ENCODE measurements at places on chromosomes 5 and 9.

GRCh38 chr5:141529002-141529401, 40.1 kb downstream of the PCDHGC5 start:
- no peak for DNase-seq

GRCh38 chr5:117118499-117118898, 543.9 kb upstream of the SEMA6A start:
- no peak for DNase-seq

- no peak for DNase-seq
Measured at GRCh38 chr5:10427201-10427600, 14.5 kb upstream of the ROPN1L start.

DNA sequence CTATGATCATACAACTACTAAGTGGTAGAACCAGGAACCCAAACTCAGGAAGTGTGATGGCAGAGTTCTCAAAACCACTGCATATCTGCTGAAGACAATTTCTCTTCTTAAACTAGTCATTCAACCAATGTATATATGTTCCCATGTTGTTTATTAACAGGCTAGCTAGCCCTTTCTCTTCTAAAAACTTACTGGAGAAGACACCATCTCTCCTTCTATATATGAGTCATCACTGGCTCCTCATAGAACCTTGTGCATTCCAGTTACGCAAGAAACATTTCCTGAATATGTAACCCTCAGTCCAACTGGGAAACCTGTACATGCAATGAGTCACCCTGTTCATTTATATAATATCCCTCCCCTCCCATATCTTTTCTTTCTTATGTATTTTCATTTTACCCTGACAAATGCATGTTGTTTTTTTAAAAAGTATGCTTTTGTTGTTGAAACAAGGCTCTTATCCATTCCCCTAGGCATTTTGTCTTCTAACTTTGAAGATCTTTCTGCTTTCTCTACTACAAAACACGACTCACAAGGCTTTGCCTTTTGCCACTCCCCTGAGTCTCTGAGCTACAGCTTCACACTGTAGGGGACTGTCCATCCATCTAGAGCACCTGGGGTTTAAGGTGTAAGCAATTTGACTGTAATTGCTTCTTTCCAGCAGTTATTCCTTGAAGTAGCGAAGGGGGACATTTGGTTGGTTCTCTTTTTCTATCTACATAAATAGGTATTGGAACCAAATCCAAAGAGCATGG, 119.5 kb downstream of the ANXA1 start:
- DNase-seq = no peak

GRCh38 chr9:137235424-137236237, 4.9 kb downstream of the SLC34A3 start:
- no peak for DNase-seq

DNA sequence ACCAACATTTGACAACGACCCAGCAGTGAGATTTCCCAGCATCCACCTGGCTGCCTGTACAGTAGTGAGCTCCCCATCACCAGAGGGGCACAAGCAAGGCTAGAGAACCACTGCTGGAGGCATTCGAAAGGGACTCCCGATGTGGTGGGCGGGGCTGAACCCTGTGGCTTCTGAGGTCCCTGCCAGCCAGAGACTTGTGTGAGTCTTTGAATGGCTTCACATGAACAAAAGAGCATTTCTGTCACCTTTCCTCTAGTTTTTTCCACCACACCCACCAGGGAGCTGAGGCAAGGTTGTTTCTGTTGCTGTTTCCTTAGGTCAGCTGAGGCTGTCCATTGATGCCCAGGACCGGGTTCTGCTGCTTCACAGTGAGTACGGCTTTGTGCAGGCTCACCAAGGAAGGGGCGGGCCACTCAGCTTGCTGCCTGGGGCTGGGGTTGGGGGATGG, 15.7 kb downstream of the RGS3 start:
- no peak for DNase-seq

- no peak for DNase-seq
Measured at GRCh38 chr5:79929095-79929494, 62.0 kb downstream of the MTX3 start.

DNA sequence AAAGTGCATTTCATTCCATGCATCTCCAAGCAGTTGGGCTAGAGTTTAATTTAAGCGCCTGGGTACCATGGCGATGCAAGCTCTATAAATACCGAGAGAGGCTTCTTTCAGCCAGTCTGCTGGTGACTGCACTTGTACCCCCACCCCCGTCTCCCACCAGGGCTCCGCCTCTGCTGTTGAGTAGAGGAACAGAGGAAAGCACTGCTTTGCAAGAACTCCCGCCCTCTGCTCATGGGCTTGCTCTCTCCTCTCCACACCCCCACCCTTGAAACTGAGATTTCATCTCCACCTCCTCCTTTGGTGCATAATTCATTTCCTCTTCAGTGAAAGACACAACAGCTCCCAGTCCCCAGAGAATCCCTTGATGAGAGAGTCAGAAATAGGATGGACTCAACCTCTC, 5.1 kb upstream of the WWC1 start:
- no peak for DNase-seq

DNA sequence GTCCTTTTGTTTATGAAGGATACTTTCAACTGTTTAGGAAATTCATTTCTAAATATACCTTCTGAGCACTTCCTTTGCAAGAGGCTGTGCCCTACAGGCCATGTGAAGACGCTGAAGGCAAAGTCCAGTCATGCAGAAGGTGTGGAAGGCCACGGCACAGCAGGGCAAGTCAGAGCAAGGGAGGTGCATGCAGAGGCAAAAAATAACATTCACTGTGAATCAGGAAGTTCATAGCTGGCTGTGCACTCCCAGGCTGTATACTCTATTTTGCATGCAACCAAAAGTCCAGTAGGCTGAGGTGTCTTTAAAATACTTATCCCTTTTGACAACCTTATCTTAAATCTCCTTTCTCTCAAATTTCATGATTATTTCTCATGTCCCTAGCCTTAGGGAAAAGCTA, 50.3 kb downstream of the GNAQ start:
- peak; percentile 44 for DNase-seq

DNA sequence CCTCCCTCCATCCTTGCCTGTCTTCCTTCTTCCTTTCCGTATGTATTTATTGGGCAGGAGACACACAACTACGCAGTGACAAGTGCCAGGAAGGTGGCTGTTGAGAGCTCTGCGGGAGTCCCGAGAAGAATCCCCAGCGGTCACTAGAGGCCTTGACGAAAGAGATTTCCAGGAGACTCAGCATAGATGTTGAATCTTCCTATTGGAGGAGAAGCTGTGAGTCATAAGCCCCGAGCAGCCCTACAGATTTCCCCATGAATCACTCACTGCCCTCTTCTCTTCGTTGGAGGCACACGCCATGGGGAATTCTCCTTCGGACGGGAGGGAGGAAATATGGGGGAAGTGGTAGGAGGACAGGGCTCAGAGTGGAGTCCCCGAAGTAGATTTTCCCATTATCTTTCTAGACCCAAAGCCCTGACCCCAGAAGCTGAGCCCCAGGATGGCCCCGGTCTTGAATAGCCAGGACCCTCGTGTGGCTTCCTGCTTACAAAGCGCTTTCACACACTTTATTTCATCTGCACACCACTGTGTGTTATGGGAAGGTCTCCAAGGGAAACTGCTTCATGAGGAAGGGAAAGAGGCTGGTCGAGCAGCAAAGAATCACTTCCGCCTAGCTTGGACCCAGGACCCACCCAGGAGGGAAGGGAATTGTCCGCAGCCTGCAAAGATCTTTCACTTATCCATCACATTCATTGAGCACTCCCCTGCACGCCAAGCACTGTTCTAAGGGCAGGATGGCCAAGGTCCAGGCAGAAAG, 12.7 kb downstream of the DUSP1 start:
- DNase-seq = no peak

- no peak for DNase-seq
Measured at GRCh38 chr9:95336281-95336680, 18.8 kb upstream of the FANCC start.

GRCh38 chr9:87868635-87869034, 14.0 kb upstream of the SPATA31E1 start:
- no peak for DNase-seq

- DNase-seq = no peak
Measured at GRCh38 chr5:81554647-81555046, 160.7 kb upstream of the ACOT12 start.

DNA sequence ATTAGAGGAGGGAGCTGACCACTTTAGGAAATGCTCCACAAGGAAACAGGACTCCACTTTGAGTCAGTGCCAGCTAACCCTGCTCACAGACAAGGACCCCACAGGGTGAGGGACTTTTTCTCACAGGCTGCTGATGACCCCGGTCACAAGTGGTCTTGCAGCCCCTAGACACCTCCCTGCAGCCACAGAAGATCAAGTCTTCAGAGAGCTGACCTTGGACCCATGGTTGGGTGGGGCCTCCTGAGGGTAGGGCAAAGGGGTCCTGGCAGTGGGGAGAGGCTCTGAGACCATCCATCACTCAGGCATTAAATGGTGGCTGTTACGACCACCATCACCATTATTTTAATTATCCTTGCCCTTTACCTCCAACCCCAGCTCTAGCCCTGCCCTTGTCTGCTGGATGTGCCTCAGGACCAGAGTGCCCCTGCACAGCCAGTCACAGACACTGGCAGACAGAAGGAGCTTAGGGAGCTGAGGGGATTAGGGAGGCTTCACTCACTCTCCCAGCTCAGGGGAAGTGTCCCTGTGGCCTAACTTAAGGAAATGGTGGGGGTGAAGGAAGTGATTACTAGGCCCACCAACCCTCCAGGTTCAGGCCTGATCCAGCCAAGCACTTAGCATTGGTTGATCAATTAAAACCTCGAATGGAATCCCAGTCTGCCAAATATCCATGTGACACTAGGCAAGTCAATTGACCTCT, 1.6 kb downstream of the ACSL6 start:
- DNase-seq = no peak

DNA sequence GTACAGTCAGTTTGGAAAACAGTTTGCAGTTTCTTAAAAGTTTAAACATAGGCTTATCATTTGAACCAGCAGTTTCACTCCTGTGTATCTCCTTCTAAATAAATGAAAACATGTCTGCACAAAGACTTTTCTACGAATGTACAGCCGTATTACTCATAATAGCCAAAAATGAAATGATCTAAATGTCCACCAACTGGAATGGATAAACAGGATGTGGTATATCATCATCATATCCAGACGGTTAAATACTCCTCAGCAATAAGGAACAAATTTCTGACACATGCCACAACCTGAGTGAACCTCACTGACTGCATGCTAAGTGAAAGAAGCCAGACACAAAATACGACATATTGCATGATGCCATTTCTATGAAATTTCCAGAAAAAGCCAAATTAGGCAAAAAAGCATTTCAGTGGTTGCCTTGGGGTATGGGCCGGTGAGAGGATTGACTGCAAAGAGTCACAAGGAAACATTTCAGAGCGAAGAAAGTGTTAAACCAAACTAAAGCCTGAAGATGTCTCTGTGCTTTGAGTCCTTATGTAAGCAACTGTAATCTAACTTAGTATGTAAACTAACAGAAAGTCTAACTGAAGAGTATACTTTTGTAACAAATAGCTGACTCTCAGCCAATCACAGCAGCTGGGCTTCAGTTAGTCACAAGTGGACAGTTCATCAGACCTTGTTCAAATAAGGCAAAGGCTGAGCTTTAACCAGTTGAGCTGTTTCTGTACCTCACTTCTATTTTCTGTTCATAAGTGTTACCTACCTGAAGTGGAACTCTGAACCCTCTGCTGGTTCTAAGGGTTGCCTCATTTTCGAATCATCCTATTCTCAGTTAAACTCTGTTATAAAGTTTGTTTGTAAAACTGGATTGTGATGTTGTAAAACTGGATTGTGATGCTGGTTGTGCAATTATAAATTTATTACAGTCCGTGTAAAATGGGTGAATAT, 65.2 kb downstream of the TRIO start:
- no peak for DNase-seq

DNA sequence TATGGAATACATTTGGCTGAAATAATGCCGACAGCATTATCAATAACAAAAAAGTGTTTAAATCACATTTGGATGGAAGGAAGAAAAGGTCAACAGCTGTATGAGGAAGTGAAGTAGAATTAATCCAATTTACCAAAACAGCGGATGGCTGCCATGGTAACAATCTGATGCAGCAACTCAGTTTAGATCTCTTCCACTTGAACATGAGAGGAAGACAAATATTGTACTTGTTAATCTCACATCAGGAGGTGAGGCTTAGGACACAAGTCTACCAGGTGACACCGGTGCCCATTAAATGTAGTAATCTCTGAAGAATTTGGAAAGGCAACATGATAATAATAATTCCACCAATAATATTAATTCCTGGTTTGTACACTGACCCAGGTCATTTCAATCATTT, 2.4 kb downstream of the RASEF start:
- no peak for DNase-seq

DNA sequence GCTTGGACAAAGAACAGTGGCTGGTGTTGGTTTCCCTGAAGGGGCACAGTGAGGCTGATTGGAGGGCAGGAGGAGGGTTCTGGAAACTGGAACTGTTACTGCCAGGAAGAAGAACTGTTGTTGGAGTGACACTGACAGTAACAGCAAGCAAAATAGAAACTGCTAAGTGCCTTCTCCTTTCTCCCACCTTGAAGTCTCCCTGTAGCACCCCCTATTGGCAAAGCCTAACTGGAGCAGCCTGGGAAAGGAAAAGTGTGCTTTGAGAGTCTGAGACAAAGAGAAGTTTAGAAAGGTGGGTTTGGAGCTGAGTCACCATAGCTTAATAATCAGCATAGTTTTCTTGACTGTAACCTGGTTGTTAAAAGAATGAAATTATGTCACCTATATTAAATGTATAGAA, 2.5 kb upstream of the TMEM174 start:
- peak; percentile 48 for DNase-seq

GRCh38 chr9:135961811-135962695, 880 bp upstream of the UBAC1 start:
- DNase-seq = peak; percentile 34

- no peak for DNase-seq
Measured at GRCh38 chr9:130026583-130027340, 16.2 kb downstream of the FNBP1 start.

- no peak for DNase-seq
Measured at GRCh38 chr5:1663186-1663585, 136.5 kb downstream of the MRPL36 start.

DNA sequence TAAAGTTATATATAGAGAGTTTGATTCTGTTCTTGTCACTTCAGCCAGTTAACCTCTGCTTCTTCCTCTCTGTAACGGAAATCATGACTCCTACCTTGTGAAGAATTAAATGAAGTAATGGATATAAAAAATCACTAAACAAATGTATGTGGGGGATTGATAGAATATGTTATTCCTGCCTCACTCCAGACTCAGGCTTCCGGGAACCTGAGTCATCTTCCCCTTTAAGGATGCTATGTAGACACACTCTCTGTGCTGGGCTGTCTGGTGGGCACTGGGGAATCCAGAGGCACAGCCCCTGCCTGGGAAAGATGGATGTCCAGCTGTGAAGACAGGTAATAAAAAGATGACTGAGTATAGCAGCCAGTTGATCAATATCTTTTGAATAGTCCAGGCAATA, 77.4 kb downstream of the ZNF618 start:
- DNase-seq = no peak

GRCh38 chr5:61575103-61575502, 243.0 kb downstream of the ZSWIM6 start:
- no peak for DNase-seq
